Subcutaneous preadipocyte (primary cell): ENCODE measurements at places on chromosomes 5 and 9. TPM values are rescaled to one million over a fixed set of nuclear protein-coding genes. Genes with fewer than 3 reads are reported as not detected.

The ZFP37 gene
- total RNA-seq, result 0.73 and 1.6 TPM in 2 replicates

The SPATA31E1 gene
- total RNA-seq, result 0.37 and 0.59 TPM in 2 replicates

The NUTM2F gene
- not detected in 2 replicates for total RNA-seq

The CLIC3 gene
- total RNA-seq, result 0.20 and 0.73 TPM in 2 replicates

The SLC25A46 gene
- 97.0 and 102 TPM in 2 replicates for total RNA-seq

The IFNA2 gene
- total RNA-seq, result not detected in 2 replicates

The KLF4 gene
- total RNA-seq, result 36.0 and 53.0 TPM in 2 replicates
